ENCODE measurements at places on chromosomes 2 and 18.
A peak's percentile ranks its signal among the peaks of the same experiment; 100 is the strongest.

- no peak for DNase-seq
These were observed 47.7 kb downstream of the TANK start for GRCh38 chr2:161207941-161208340.

- DNase-seq: no peak
These were observed 1395.1 kb downstream of the SUCLG1 start for GRCh38 chr2:83063933-83064332.

DNA sequence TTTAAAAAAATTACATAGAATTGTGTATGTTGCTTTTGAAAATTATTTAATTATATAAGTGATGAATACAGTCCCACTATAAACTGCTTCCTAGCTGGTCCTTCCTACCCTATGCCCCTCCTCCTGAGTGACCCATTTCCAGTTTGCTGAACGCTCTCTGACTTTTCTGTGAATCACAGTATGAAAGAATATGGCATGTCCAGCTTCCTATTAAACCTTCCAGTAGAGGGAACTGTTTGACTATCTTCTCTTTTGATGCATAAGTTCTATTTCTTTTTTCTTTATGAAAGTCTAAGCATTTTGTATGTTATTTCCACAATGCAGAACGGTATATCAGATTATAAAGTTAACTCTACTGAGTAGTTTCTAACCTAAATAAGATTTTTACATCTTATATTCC lies 41.3 kb downstream of the PSMG2 start:
- no peak for DNase-seq

GRCh38 chr18:68478246-68478645 lies 236.7 kb downstream of the TMX3 start:
- DNase-seq: no peak

GRCh38 chr2:152421521-152422370 lies 86.8 kb downstream of the FMNL2 start:
- no peak for DNase-seq

DNA sequence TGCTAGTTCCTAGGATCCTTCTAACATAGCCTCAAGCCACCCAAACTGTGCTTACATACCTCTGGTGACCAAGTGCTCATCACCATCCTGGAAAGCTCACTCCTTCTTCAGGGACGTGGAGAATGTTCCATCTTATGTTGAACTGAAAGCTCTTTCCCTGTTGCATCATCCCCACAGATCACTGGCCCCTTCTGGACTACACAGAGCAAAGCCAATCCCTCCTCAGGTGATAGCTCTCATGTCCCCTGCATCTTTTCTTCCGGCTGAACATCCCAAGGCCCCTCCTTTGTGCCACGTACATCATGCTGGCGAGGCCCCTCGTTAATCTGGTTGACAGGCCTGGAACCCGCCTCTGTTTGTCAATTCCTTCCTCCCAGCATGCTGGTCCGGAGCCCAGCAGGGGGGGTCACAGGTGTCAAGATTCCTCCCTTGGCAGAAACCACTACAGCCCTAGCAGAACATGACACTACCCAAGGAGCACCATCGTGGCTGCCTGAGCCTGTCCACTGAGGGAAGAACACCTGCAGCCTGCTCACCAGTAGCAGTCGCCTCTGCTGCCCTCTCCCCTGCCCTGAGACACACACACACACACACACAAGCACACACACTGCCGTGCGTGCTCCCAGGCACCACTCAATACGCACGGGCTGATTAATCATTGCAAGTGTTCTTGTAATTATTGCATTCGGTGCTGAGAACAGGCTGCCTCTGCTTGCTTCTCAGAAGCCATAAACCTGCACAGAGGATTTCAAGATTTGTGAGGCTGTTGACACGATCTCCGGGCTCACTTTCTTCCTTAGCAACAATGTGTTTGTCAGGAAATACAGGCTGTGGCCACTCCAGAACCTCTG lies 6.3 kb upstream of the KCNK3 start:
- peak; percentile 35 for DNase-seq

DNA sequence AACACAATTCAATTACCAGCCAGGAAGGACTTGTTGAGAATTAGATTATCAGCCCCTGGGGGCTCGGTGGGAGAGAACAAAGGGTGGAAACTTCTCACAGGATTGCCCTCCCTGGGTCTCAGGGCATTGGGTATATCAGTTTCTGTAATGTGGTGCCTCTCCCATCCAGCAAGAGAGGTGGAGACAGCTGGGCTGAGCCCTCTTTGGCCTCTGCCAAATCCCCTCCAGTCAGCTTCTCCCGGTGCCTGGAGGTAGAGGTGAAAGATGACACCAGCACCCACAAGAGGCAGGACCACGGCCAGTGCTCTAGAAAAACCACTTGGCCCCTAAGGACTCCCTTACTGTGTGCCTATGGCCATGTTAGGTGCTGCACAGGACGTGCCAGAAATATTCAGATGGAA lies 179.7 kb downstream of the HAUS1 start:
- peak; percentile 71 for DNase-seq

DNA sequence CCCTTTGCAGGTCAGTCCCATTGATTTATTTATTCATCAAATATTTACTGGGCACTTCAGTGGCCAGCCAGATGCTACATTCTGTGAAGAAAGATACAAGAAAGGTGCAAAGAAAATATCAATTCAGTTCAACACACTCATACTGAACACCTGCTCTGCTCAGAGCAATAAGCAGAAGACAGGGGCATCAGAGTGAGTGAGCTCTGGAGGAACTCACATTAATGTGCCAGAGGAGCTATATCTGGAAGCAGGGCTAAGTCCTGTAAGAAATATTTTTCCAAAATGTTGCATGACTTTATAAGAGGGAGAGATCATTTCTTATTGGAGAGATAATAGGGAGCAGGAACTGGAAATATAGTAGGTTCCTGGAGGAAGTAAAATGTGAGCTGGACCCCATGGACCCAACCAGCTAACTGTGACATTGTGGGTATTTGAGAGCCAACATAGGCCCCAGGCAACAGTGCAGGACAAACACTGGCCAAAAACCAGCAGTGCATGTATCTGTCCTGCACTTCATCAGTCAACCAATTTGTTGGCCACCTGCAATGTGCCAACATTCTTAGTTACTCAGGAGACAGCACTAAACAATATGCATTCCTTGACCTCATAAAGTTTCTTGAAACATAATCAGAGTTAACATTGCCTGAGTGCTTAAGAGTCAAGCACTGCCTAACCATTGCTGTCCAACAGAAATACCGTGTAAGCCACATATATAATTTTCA lies 102.7 kb upstream of the PTPRM start:
- no peak for DNase-seq

- DNase-seq: no peak
These were observed 260.6 kb downstream of the ANAPC1 start for GRCh38 chr2:111623380-111623779.

- no peak for DNase-seq
These were observed 9.9 kb upstream of the GPR35 start for GRCh38 chr2:240615396-240615795.

GRCh38 chr18:56473400-56474024 lies 164.9 kb downstream of the TXNL1 start:
- DNase-seq: no peak

GRCh38 chr2:46340740-46341420 lies 43.7 kb downstream of the EPAS1 start:
- no peak for DNase-seq

DNA sequence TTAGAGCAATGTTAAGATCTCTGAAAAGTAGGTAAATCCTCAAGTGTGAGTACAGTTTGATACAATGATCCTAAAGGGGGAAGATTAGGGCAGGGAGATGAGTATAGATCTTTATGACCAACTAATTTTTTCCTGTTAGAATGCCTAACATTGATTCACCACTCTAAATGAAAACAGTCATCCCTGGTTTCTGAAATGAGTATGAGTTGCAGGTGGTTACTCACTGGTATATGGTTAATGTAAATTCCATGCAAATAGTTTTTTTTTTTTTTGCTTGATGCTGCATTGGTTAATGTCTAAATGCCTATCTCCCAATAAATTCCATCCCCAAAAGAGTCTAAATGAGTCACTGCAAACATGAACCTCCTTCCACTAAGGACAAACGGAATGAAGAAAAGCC lies 55.0 kb upstream of the SERPINB2 start:
- no peak for DNase-seq

- no peak for DNase-seq
These were observed 81.1 kb downstream of the SH3BP4 start for GRCh38 chr2:235032949-235033348.

DNA sequence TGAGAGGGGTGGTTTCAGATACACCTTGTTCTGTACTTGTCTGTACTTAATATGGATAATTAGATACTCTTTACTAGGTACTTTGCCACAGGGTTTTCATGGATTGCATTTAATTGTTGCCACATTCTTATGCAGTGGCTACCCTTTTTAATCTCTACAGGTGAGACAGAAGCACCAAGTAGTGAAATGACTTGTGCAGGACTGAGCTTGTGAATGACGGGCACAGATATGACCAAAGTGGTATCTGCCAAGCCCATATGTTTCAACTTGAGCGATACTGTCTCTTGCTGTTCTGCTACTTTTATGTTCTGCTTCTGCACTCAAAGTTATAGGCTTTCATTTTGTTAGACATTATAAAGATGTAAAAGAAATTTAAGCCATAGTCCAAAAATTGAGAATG lies 288.2 kb downstream of the ARHGAP15 start:
- no peak for DNase-seq

DNA sequence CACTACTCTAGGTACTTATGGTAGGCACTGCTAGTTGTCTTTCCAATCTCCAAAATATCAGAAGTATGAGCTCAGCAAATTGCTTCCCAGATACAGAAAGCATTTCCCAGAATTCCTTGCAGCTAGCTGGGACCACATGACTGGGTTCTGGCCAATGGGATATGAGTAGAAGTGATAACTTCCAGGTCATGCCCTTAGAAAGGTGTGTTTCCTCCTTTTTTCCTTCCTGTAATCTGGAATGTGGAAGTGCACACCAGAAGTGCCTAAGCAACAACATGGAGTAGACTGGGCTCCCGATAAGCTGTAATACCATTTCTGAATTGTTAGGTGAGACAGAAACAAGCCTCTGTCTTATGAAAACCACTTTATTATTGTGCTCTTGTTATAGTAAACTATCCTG lies 279.8 kb downstream of the ZNF385B start:
- no peak for DNase-seq

- peak; percentile 86 for DNase-seq
These were observed 1.1 kb downstream of the TMEM18 start for GRCh38 chr2:675982-676646.

- DNase-seq: peak; percentile 83
These were observed 24.9 kb upstream of the PDCL3 start for GRCh38 chr2:100537918-100538317.

DNA sequence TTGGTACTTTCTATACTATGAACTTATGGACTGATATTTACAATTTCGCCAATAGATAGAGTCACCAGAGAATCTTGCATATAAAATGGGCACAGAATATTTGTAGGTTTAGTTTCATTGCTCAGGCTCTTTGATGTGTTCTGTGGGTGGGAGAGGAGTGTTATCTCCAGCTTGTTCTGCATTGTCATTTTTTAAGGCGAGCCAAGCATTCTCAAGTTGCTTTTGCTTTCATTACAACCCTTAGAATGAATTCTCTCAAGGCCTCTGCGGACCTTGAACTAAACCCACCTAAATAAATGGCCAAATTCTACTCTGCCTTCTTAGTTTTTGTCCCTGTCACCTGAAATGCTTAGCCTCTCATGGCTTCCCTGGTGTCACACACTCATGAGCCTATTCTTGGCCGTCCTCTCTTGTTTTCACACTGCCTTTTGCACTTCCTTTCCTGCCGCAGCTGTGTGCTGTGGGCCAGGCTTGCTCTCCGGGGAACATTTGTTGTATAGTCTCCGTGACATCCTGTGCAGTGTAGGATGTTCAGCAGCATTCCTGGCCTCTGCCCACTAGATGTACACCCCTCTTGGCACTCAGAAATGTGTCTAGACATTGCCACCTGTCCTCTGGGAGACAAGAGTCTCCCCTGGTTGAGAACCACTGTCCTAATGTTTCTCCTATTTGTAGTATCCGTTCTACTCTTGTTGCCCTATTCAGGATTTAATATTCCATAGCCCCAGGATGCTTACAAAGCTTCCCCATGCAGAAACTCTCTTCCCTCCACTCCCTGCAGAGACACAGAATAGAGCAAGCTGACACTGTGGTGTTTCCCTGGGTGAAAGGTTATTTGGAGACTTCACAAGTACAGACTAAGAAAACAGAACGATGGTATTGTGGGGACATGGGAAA lies 255.6 kb downstream of the PTPRM start:
- DNase-seq: no peak

DNA sequence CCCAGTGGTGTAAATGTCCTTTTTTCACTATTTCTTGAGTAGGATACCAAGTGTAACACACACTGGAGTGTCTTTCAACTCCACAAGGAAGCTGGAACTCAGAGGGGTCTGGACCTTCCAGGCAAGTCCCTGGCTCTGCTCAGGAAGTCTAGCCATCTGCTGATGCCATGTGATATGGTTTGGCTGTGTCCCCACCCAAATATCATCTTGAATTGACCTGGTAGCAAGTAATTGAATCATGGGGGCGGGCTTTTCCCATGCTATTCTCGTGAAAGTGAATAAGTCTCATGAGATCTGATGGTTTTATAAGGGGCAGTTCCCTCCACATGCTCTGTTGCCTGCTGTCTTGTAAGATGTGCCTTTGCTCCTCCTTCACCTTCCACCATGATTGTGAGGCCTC lies 99.4 kb upstream of the CDC42EP3 start:
- no peak for DNase-seq

DNA sequence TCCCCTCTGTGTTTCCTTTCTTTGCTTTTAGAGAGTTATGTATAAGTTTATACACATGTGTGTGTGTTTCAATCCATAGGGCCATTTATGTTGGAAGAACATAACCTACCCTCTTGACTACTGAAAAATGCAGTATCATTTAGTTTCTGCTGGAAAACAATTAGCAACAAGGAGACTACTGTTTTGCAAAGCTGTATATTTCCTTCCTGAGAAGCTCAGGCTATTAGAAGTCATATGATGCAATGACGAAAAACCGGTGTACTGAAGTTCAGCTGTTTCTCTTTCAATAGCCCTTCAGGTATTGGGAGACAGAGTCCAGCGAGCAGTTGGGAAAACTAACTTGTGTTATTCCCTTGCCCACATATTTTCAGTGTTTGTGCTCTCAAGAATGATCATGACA lies 447.7 kb upstream of the GYPC start:
- DNase-seq: no peak

- DNase-seq: no peak
These were observed 1230.7 kb upstream of the ZEB2 start for GRCh38 chr2:145750612-145751011.

GRCh38 chr2:197278799-197279763 lies 31.5 kb downstream of the ANKRD44 start:
- no peak for DNase-seq
